Fibroblast of mammary gland (primary cell): ENCODE measurements at places on chromosomes 1 and 21.

DNA sequence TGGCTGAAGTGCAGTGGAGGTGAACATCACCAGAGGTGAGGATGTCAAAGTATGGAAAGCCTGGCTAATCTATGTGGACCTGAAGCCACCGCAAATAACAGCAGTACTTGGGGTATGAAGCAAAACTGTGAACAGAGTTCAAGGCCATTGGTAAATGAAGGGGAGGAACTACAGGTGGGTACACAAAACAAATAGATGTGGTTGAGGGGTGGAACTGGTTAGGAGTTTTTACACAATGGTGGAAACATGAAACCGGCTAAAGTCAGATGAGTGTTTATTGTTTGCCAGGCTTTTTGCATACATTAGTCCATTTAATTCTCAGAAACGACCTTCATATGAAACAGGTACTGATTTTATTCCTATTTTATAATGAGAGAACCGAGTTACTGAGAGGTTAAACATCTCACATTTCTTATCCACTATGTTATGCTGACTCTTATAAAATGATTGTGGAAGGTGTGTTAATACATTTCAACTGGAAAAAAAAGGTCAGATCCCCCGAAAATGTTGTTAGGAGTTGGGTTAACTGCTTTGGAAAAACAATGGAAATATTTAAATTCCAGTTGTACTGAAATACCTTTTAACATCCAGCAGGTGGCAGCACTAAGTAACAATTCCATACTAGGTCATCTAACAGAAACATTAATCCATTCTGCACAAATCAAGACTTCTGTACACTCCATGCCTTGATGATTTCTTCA lies 44.3 kb upstream of the GTF2B start:
- peak; percentile 57 for DNase-seq

- peak; percentile 17 for DNase-seq
Observed at GRCh38 chr1:37634244-37634991, at the start of gene RSPO1. TSS of gene RSPO1 (minus strand) at chr1:37634892. CDS start at chr1:37629661, 5,231 bp downstream.

GRCh38 chr1:224726441-224727182 lies 110.5 kb downstream of the CNIH3 start:
- peak; percentile 98 for DNase-seq

DNA sequence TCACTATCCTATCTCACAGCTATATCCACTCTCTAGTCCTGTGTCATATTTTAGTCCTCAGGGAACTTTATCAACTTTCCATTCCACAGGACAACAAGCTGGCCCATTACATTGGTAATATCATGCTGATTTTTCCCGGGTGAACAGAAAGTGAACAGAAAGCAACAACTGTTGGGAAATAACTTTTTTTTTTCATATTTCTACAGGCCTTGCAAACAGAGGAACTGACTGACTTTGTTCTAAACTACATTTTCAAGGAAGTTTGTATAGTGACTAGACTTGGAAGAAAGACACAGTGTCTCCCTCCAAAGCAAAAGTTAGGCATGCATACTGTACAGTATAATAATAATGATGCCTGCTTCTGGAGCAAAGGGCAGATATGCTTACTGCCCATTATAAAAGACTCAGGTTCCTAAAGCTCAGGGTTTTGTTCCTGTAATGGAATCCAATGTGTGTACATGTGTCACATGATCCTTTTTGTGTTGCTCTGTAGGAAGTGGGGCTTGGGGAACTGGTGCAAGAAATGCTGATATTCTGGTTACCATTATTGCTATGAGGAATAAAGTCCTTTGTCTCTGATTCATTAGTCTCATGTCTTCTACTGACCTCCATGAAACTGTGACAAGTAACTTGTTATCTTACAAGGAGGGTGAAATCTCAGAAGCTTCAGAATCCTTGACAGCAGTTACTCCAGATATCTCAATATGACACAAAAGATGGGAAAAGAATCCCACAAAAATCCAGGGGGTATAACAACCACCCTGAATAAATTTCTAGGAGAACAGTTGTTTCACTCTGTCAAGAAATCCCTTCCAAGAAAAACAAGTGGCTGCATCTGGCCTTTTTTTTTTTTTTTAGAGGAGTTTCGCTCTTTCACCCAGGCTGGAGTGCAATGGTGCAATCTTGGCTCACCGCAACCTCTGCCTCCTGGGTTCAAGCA lies 17.7 kb upstream of the NTPCR start:
- no peak for DNase-seq

DNA sequence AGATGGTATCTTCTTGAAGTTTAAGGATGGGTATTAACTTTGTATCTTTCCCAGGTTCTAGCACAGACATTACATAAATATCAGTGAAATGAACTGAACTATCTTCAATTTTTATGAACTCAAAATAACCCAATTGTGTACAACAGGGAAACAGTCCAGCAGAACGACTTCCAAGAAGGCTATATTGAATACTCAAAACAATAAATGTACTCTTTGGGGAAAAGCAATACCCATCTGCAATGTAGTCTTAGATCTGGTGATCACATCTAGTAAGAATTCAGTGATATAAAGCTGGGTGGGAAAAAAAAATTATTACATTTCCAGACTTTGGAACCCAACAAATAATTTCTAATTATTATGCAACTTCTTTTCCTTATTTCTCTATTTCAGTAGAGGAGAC lies 33.1 kb upstream of the GORAB start:
- DNase-seq: no peak

DNA sequence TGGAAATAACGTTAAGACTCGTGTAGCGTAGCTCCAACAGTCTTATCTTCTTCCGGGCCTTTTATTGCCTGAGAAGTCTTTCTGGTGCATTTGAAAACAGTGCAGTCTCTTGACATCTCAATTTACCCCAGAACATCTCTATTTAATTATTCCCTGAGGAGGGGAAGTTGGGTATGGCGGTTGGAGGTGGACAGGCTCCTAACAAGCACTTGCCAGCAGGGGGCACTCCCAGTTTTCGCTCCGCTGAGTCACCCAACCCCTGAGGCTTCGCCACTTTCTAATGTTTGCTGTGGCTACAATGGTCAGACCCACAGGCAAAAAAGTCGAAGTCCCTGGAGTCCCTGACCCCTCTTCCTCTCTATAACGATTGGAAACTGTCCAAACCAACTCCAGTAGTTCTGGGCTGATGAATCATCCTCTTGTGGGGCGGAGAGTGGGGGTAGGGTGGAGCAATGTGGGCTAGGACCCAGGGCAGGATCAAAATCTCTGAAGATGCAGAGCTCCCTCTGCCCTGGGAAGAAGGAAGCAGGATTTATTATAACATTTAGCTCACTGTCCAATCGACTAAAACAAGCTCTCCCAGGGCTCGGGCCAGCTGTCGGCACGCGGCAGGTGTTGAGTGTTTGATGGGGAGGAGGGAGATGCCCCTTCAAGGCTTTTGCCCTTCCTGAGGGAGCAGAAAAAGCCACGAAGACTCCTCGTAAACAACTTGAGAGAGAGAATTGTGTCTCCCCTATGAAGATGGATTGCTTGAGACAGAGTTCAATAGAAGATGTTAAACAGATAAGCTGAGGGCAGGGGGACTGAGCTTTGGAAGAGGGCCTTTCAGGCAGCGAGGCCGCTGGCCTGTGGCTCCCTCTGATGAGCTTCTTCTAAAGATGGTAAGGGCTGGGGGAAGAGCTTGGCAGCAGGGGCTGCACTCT lies 85.7 kb downstream of the BRINP2 start:
- peak; percentile 99 for DNase-seq

DNA sequence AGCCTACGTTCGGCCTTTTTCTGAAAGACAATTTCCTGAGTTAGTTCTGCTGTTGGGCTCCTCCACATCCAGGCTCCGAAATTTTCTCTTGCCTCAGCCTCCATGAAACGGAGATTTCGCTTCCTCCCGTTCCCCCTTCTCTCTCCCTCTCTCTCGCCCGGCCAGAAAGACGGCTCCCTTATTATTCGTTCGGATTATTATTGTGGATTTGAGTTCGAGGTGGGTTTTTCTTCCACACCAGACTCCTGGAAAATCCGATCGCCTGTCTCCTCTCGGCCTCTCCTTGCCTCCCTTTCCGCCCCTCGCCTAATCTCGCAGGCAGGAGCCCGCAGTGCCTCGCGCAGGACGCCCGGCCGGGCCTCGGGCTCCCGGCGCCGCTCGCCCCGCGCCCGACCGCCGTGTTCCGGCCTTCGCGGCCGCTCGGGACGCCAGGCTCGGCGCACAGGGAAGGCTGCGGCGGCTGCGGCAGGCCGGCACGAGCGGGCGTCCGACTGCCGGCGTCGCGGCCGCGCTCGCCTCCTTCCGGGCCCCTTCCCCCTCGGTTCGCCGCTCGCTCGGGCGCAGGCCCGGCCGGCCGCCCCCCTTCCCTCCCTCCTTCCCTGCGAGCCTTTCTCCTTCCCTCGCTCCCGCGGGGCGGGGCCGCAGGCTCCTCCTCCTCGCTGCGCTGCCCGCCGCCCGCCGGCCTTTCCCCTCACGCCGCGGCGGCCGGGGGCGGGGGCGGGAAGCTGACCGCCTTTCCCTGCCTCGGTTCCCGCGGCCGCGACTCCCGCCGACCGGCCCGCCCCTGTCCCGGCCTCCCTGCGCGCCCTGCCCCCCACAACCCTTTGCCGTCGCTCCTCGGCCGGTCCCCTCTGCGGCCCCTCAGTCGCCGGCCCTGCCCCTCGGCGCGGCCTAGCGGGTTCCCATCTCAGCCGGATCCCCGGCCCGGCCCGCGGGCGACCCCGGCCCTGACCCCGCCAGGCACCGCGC lies at the start of gene ARHGEF11:
Gene ARHGEF11, minus strand, starts transcription at position 493 of the 969 bp plus-strand sequence. CDS start 1,412 bp downstream, outside the sequence.
- DNase-seq: peak; percentile 80

- peak; percentile 19 for DNase-seq
Observed at GRCh38 chr1:61051719-61052394, 30.5 kb upstream of the NFIA start.

DNA sequence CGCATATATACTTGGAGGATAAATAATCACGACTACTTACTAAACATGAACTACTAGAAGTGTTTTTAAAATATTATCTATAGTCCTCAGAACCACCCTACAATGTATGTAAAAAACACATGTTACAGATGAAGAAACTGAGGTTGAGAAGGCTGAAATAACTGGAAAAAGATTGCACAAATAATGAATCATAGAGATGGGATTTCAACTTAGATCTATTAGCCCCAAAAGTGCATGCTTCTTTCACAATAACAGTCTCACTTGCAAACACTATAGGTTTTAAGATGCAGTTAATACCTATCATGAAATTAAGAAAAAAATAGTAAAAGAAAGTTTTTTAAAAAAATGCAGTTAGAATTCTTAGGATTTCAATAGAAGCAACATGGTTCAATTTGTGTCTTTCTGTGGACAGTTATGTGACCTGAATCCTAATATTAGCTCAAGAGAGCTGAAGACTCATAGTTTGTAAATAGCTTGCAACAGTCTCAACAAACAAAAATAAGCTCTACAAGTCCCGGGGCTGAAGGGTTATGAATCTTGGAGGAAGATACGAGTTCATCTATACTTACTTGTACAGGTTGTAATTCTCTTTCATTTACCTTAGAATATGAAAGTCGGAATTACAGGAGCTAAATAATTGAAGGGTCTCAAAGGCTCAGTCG lies 58.6 kb upstream of the NTPCR start:
- DNase-seq: peak; percentile 70

GRCh38 chr1:237478842-237479241 lies 411.9 kb downstream of the ZP4 start:
- DNase-seq: no peak

- no peak for DNase-seq
Observed at GRCh38 chr1:212759683-212760082, 31.9 kb downstream of the NSL1 start.

- no peak for DNase-seq
Observed at GRCh38 chr1:228161362-228161761, 4.2 kb upstream of the IBA57 start.

GRCh38 chr1:165455111-165455510 lies 10.2 kb upstream of the RXRG start:
- DNase-seq: no peak

DNA sequence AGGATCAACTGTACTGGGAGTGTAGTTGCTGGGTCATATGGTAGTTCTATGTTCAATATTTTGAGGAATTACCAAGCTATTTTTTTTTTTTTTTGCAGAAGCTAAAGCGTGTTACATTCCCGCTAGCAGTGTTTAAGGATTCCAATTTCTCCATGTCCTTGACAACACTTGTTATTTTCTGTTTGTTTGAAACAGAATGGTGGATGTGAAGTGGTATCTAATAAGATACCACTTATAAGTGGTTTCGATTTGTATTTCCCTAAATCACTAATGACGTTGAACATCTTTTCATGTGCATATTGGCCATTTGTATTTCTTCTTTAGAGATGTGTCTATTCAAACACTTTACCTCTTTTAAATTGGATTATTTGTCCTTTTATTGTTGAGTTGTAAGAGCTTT lies 112.2 kb downstream of the DISP1 start:
- DNase-seq: no peak

- DNase-seq: peak; percentile 76
Observed at GRCh38 chr1:153540394-153541361, at the start of gene S100A5. TSS of gene S100A5 (minus strand) at chr1:153540934. CDS start at chr1:153540191, 743 bp downstream.

DNA sequence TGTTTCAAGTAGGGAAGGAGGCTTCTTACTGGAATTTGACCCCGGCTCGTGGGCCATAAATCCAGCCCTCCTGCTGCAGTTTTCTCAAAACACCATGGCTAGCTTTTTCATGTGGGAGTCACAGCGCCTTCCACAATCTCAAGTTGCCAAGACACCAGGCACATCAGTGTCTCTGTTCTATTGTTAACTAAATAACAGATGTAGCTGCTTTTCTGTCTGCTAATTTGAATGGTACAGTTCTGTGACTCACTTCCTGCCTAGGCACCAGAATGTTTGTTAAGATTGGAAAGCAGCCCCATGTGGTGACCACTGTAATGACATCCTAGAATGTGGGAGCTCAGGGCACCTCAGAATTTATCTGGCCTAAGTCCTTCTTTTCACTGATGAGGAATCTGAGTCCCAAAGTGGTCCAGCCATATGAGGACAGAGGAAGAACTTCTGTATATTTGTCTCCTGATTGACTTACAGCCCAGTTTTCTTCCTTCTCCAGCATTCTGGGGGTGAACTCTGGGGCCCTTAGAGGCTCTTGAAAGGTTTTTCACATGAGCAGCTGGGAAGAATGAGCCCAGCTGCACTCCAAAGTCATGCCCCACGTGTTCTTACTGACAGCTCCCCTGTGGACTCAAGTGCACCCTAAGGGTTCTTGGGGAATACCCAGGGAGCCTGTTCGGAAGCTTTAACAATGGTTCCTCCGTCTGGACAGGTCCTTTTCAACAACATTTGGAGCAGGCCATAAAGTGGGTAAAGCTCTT lies 27.5 kb downstream of the TRIM45 start:
- peak; percentile 70 for DNase-seq

DNA sequence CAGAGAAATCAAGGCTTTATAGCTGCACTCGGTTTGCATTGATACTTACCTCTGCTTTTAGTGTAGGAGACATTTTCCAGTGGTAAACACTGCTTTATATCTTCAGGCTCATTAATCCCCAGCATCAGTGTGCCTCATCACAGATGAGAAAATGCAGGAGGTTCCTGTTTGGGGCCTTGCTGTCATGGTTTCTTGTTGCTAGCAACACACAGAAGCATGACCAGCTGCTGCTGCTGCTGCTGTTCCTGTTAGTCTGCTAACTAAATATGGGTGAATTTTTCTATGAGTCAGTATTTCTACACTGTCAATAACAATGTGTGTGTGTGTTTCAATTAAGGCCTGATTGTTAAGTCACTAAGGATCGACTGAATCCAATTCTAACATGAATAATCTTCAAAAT lies 85.8 kb upstream of the RGS1 start:
- DNase-seq: peak; percentile 96

GRCh38 chr21:30340714-30341573 lies 3.5 kb upstream of the KRTAP27-1 start:
- peak; percentile 47 for DNase-seq

GRCh38 chr1:67619080-67619479 lies 65.9 kb upstream of the GADD45A start:
- DNase-seq: no peak

GRCh38 chr21:23475281-23476219 lies 2131.7 kb downstream of the MRPL39 start:
- no peak for DNase-seq
